ENCODE measurements at places on chromosomes 7 and 10.
A peak's percentile ranks its signal among the peaks of the same experiment; 100 is the strongest.

DNA sequence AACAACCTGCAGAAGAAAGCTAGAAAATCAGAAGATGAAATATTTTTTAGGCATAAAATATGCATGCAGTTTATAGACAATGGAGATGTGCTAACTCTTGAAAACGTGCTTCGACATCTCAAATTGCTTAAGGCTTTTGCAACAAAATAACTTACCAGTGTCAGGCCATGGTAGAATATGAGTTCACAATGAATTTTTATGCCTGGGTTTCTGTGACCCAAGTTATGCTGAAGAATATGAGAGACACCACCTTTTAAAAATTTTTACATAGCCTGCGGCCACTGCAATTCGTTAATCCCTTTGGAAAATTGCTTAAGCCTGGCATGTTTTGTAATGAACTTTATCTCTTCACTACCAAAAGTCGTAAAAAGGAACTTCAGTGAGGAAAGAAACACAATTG, 170.1 kb upstream of the AKR1E2 start:
- no peak for DNase-seq

GRCh38 chr10:119834188-119834587, 38.5 kb downstream of the MCMBP start:
- DNase-seq = no peak

GRCh38 chr7:45563401-45563800, 10.8 kb upstream of the ADCY1 start:
- DNase-seq = no peak

DNA sequence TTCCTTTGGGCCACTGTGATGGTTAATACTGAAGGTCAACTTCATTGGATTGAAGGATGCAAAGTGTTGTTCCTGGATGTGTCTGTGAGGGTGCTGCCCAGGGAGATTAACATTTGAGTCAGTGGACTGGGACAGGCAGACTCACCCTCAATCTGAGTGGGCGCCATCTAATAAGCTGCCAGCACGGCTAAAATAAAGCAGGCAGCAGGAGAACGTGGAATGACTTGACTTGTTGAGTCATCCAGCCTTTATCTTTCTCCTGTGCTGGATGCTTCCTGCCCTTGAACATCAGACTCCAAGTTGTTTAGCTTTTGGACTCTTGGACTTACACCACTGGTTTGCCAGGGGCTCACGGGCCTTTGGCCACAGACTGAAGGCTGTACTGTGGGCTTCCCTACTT, 1046.9 kb downstream of the TYW1 start:
- no peak for DNase-seq

- no peak for DNase-seq
Observed at GRCh38 chr10:43304687-43305333, 37.9 kb upstream of the RASGEF1A start.

DNA sequence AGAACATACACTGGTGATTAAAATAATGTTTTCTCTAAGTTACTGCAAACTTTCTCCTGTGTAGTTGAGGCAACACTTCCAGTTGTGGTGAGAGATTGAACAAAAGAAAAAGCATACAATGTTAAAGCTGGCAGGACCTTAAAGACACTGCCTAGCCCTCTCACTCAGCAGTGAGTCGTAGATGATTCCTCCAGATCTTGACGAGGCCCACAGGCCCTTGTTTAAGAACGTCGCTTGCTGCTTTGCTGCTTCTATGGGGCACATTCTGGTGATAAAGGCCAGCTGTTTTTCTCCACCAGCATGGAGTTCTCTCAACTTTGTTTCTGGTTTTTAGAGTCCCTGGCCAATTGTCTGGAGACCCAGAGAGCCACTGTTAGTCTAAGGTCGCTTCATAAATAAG, 2.8 kb upstream of the DENND11 start:
- no peak for DNase-seq

DNA sequence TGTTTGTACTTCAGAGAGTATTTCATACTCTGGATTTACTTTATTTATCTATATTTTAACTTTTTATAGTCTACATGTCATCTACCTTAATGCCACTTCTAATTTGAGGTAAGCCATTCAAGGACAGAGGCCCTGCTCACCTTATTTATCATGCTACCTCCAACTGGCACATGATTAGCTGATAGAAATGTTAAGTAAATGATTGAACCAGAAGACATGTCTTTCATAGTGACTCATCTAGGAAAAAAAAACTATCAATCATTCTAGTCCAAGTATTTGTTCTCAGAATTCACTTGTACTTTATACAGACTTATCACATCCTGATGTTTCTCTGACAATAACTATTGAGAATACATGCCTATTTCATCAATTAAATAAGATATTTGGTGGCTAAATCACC, 856.3 kb downstream of the XPNPEP1 start:
- DNase-seq = peak; percentile 39

- DNase-seq = peak; percentile 42
Observed at GRCh38 chr10:3761021-3761686, 23.9 kb downstream of the KLF6 start.

Measured in Caki2 (cell line).